ENCODE measurements at places on chromosomes 7 and 10.

GRCh38 chr10:33798754-33799153, 464.3 kb upstream of the NRP1 start:
- no peaks in the 10 kb centered on the region for H3K36me3 ChIP-seq
- H3K4me1 ChIP-seq, result no peaks in the 10 kb centered on the region
- no peak overlapping the region for H3K27ac ChIP-seq
- no peak overlapping the region for H3K4me3 ChIP-seq
- no peak for DNase-seq

DNA sequence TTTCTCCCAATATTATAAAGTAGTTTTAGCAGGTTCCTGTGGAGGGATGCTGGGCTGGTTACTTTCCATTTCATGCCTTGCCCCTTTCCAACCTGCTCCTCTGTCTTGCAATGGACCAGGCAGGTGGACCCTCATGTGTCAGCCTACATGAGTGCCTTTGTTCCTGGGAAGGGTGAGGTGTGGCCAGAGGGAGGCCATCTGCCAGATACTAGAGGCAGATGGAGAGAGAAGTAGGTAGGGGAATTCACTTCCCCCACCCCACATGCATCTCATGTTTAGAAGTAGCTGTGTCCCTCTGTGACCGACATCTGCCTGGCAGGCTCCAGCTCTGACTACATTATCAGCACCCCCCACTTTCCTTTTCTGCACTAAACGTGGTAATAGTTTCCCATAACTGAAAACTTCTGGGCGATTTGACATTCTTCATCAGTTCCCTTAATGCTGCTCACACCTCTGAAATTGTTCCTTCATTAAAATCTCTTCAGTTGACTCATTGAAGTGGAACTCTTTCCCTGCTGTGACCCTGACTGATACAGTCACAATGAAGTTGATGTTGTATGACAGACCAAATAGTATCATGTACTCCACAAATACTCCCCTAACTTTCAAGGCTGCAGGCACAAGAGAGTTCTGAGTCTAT, 396.3 kb upstream of the FZD8 start:
- no peaks in the 10 kb centered on the region for H3K4me1 ChIP-seq
- no peak overlapping the region for H3K4me3 ChIP-seq
- H3K27me3 ChIP-seq, result no peaks in the 10 kb centered on the region
- DNase-seq, result no peak

DNA sequence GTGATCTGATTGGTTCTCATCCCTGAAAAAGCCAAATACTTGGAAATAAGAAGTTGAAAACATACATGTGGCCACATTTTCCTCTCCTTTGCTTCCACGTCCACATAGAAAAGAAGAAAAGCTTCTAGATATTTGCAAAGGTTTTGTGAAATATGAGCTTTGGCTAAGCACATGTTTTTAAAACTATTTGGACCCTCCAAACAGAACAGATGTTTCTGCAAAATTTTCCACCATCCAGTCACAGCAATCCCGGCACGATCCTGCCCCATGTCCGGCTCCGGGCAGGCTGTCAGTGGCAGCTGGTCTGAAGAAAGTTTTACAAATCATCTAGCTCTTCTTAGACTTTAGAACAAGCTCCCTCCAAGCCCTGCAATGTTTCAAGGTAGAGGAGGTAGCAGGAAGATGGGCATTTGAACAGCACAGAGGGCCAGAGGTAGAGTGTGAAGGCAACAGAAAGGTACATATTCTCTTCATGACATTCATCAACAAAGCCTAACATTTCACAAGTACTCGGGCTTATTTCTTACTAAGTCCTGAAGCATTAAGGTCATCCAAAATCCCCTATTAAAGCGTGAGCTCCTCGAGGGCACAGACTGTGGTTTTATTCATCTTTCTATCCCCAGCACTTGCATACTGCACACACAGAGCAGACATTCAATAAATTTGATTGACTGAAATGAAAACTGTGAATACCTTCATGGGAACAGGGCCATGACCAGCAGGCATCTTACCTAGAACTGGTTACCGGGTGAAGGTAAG, 110.1 kb downstream of the JAZF1 start:
- no peak overlapping the region for H3K4me3 ChIP-seq
- no peaks in the 10 kb centered on the region for H3K27me3 ChIP-seq
- no peak for DNase-seq
- H3K36me3 ChIP-seq, result no peaks in the 10 kb centered on the region

GRCh38 chr10:91552274-91553095, 80.4 kb downstream of the PPP1R3C start:
- H3K36me3 ChIP-seq, result no peaks in the 10 kb centered on the region
- H3K4me3 ChIP-seq, result no peak overlapping the region
- DNase-seq, result peak; percentile 8
- no peaks in the 10 kb centered on the region for H3K27me3 ChIP-seq
- H3K4me1 ChIP-seq, result no peaks in the 10 kb centered on the region
- no peak overlapping the region for H3K27ac ChIP-seq

DNA sequence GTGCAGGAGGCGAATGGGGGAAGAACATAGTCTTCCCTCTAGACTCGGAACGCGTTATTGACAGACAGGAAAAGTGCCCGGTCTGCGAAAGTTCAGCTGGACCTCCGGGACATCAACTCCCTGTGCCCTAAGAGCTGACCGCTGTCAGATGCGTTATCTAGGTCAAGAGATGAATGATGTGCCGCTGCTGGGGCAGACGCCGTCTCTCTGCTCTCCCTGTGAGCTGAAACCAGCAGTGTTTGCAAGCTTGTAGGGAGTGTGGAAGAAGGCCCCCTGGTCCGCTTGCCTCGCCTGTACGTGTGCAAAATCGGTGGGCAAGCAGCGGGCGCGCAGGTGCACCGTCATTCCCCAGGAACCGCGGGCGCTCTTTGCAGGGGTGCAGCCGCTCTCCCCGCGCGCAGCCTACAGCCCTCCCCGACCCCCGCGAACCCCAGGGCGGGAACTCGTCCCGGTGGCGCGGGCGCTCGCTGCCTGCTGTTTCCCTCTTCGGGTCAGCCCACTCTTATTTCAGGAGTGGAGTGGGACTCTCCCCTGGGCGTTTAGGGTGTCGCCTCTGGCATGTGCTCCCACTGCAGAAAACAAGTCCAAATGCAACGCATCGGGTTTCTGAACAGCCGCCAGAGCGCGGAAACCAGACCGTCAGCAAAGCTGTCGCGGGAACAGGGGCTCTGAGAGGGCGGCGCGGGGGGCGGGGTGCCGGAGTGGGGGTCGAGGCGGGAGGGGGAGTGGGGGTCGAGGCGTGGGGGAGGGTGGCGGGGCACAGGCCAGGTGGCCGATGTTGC, 1.8 kb upstream of the PFKFB3 start:
- no peaks in the 10 kb centered on the region for H3K27me3 ChIP-seq
- peaks cover 12% of the 10 kb centered on the region for H3K4me1 ChIP-seq
- DNase-seq, result no peak
- H3K27ac ChIP-seq, result no peak overlapping the region

Data from Panc1 (cell line).